D721Med (cell line): ENCODE measurements at places on chromosomes 7 and 10.

DNA sequence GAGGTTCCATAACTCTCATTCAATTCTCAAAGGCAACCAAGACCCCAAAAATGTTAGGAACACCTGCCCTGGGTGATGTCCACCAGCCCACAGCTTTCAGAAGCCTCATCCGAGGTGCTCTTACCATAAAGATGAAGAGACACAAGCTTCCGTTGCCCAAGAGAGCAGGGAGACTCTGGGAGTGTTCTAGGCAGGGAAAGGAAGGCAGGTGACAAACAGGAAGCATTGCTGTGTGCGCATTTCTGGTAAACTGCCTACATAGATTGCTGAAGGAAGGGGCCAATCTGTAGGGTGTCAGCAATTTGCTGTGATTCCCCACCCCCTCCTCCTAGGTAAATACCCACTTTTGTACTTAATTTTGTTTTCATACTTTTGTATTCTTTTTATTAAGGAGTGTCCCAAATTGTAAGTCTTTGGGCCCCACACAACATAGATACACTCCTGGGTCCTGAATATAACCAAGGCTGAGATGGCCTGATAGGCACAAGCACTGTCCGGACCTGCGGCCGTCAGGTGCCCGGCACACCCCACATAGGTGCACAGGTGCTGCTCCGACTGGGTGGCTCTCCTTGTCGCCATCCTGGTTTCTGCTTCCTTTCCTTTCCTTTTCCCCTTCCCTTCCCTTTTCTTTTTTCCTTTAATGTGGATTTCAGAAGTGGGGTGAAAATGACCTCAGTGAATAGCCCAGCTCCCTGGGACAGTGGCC, 51.4 kb upstream of the SMNDC1 start:
- no peak for DNase-seq

DNA sequence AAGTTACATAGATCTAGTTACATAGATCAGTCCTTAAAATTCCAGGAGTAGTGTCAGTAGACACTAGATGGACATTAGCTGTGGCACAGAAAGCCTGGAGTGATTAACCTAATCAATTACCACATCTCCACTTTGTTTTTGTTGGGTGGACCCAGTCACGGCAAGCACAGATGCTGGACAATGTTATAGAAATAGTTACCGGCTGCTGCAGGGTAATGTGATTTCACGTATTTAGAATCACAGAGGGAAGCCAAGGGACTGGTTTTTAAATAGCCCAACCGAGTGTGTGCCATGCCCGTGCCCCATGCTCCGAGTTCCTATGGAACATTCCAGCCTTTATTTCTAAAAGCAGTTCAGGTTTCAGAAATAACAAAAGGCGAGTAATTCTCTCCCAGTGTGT, 2.8 kb downstream of the LGI1 start:
- DNase-seq = no peak

DNA sequence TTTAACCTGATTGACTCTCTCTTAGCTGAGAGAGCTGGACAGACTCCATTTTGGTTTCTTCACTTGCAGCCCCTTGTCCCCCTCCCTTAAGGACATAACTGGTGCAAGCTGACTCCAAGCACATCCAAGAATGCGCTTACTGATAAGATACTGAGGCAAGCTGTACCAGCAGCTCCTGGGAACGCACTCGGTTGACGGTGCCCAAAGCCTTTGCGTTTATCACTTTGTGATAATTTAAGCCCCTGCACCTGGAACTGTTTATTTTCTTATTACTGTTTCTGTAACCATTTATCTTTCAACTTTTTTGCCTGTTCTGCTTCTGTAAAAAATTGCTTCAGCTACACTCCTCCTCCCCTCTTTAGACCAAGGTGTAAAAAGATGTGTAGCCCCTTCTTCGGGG, 8.5 kb downstream of the AKR1B15 start:
- DNase-seq = no peak

DNA sequence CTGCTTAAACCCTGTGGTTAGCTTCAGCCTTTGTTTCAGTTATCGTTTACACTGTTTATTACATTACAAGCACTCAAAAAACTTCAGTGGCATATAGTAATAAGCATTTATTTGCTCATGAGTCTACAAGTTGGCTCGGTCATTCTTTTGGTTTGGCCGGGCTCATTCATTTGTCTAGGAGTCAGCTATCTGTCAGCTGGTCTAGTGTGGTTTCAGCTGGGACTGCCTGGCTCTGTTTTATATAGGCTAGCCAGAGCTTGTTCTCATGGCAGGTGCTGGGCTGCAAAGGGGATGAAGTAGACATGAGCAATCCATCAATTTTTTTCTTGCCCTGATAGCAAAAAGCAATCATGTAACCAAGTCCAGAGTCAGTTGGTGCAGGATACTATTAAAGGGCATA, 103.6 kb downstream of the MKLN1 start:
- DNase-seq = no peak

DNA sequence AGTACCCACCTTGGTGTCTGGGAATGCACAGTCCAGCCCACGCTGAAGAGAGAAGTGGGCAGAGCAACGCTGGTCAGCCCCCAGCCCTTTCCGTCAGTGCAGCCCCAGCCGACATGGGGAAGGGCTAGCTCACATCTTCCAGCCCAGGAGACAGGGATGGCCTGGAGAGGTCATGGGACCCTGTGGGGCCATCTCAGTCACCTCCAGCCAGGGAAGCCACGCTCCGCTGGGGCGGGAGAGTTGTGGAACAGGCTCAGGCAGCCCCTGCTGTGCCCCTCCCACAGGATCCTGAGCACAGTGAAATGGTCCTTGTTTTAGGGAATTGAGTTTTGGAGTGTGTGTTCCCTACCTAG, 85.1 kb downstream of the PAXIP1 start:
- no peak for DNase-seq

DNA sequence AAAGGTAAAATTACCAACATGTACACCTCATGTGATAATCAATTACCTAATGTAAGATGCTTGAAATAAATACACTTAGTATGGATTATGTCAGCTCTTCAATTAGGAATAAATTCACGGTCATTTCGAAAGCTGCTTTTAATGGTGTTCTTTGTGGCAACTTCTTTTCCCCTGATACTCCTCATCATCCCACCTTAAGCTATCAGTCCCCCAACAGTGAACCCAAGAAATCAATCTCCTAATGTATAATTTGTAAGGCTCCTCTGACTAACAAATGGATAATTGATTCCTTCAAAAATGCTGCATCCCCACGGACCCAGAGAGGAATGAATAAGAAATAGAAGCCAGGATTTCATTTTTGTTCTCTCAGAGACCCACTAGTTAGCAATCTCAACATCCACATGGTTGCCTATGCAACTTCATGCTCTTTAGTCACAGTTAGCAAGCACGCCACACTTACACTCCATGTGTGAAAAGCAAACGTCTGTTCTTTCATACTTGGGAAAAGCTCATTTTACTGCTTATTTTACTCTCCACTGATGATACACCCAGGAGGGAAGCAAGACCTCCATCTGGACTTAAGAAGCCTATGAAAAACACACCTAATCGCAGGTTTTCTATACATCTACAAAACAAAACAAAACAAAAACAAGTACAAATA, 70.1 kb downstream of the VPS41 start:
- DNase-seq = no peak

- DNase-seq = no peak
Observed at GRCh38 chr10:20970044-20970443, 72.9 kb upstream of the NEBL start.

GRCh38 chr10:112637901-112638300, 190.9 kb downstream of the VTI1A start:
- DNase-seq = no peak

DNA sequence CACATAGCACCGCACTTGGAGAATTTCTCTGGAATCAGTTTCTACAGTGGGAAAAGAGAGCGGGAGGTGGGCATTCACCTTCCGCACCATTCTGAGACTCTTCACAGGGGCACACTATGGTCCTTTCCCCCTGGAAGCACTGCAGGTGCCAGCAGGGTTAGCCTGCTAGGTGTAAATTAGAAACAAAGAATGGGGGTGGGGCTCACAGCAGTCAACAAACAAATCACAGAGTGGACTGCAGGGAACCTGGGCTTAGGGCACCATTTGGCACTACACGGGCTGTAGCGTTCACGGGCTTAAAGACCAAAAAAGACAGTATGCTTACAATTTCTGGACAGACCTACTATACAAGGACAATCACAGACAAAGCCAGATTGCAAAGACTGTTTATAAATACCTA, 8.0 kb upstream of the PKD1L1 start:
- DNase-seq = no peak

- no peak for DNase-seq
Observed at GRCh38 chr7:78073609-78074382, 275.2 kb downstream of the PHTF2 start.

- no peak for DNase-seq
Observed at GRCh38 chr7:1301882-1302251, 69.2 kb downstream of the UNCX start.

GRCh38 chr10:126263006-126263676, 125.1 kb downstream of the ADAM12 start:
- DNase-seq = no peak

DNA sequence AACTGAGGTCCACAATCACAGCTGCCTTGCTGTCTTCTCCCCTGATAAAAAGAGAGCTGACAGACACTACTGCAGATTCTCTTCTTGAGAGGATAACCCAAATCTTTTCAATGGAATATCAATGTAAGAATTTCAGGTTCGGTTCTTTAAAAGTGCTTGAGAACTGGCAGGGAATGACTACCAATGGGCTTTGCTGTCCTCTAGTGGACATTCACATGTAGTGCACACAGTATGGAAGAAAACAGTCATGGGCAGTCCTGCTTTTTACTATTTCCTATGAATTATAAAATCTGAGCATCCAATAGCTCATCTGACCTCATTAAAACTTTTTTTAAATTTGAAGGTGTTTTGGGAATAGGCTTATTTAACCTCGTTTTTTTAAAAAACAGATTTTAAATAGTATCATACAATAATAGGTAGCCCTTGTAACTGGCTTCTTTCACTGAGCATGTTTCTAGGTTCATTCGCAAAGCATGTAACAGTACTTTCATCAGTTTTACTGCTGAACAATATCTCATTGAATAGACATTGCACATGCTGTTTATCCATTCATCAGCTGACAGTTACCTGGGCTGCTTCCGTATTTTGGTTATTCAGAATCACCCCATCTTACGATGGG, 18.3 kb downstream of the FZD9 start:
- no peak for DNase-seq

DNA sequence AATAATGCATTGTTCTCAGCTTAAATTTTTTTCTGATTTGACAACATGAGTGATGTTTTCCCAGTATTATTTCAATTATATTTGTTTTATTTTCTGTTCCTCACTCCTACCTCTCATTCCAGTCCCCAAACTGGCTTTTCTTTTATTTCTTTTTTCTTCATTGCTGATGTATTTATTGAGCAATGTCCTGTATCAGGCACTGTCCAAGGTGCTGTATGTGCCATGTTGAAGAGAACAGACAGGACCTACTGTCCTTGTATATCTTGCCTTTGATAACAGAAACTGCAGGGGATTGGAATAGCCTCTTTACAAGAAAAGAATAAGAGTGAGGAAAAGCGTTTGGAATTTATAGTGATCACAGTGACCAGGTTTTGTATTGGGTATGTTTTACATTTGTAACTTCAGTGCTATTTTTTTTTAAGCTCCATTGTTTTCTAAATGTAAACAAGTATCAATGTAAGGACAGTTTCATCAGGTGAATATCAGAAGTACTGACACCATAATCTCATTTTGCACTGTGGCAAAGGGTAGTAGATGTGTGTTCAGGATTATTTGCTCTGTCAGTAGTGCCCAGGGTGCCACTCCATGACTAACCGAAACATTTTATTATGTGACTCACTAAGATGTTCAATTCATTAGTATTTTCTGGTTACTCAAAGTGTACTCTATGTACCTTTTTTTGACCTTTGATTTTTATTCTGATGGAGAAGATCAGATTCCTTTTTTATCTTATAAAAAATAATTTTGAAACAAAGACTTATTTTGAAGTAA, 15.6 kb upstream of the CLDN12 start:
- no peak for DNase-seq

- no peak for DNase-seq
Observed at GRCh38 chr10:112456533-112456932, 9.5 kb downstream of the VTI1A start.

DNA sequence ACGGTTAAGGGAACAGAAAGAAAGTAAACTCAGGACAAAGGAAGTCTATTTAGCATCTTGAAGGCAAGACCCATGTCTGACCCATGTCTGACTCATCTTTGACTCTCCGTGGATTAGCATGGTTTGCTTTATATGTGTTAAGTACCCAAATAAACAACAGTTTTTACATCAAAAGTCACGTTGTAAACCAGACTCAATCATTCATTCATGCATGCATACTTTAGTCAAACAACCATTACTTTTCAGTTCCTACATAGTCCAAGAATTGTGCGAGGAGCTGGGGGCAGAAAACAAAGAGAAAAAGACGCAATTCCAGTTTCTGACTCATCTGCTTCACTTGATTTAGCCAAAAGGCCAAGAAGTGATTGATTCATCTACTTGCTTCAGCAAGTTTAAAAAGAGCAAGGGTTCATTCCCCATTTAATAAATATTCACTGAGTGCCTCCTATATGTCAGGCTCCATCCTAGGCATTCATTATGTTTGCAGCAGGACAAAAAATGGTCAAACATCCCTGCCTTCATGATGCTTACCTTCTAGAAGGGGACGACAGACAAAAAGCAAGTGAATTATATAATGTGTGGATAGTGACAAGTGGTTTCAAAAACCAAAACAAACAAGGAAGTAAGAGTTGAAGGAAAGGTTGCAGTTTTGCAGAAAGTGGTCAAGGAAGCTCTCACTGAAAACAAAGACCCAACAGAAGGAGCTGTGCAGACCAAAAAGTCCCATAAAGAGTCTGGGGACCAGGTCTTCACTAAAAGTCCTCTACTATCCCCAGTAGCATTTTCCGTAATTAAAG, 116.2 kb downstream of the FAM107B start:
- DNase-seq = no peak

GRCh38 chr7:140056431-140057142, 6.2 kb downstream of the PARP12 start:
- DNase-seq = no peak

GRCh38 chr7:31051598-31052486, at the start of gene ADCYAP1R1:
Gene ADCYAP1R1 (plus strand): TSS chr7:31052308. CDS start chr7:31063265, 10,957 bp downstream.
- DNase-seq = peak; percentile 96

GRCh38 chr10:114094795-114095194, 51.1 kb downstream of the ADRB1 start:
- DNase-seq = no peak

GRCh38 chr10:73968098-73968521, 29.8 kb upstream of the VCL start:
- no peak for DNase-seq

GRCh38 chr7:50703654-50704053, 79.0 kb downstream of the GRB10 start:
- no peak for DNase-seq

DNA sequence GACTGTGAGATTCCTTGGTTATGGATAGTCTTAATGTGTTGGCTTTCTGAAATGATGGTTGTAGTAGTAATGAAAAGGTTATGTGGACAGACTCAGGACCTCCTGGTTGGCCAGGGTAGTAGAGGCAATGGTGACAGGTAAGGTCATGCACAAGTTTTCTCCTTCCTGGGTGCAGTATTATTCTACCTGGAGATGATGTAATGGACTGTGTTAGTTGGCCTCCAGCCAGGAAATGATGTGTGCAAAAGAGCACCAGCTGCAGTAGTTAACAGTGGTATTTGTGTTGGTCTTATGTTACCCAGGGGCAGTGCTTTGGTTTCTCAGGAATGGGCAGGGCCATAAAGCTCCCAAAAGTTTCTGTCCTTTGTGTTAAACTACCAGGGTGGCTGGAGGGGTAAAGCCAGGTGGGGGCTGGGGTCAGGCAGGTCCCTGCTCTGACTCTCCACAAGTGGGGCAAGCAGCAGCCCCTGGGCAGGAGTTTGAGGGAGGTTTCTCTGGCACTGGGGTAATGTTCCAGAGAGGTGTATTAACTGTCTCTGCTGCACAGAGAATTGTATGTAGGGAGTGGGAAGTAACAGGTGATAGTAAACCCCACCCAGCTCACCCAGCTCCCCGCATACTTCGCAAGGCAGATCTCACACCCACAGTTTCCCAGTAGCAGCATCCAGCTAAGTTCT, 36.3 kb downstream of the GPR22 start:
- no peak for DNase-seq
